Thymus (tissue), 14 donors: ENCODE measurements at places on chromosomes 5 and 9. TPM values are rescaled to one million over a fixed set of nuclear protein-coding genes. Genes with fewer than 3 reads are reported as not detected.

GFRA3 gene
- total RNA-seq, result 0.14 TPM

SYNPO gene
- 1.5 TPM for total RNA-seq

- peaks cover 12% of the 10 kb centered on the region for H3K36me3 ChIP-seq
- no peak overlapping the region for H3K4me3 ChIP-seq
- H3K4me1 ChIP-seq, result no peaks in the 10 kb centered on the region
- no peaks in the 10 kb centered on the region for H3K27me3 ChIP-seq
Measured at GRCh38 chr9:94758031-94758430, 31.5 kb downstream of the AOPEP start.

DNA sequence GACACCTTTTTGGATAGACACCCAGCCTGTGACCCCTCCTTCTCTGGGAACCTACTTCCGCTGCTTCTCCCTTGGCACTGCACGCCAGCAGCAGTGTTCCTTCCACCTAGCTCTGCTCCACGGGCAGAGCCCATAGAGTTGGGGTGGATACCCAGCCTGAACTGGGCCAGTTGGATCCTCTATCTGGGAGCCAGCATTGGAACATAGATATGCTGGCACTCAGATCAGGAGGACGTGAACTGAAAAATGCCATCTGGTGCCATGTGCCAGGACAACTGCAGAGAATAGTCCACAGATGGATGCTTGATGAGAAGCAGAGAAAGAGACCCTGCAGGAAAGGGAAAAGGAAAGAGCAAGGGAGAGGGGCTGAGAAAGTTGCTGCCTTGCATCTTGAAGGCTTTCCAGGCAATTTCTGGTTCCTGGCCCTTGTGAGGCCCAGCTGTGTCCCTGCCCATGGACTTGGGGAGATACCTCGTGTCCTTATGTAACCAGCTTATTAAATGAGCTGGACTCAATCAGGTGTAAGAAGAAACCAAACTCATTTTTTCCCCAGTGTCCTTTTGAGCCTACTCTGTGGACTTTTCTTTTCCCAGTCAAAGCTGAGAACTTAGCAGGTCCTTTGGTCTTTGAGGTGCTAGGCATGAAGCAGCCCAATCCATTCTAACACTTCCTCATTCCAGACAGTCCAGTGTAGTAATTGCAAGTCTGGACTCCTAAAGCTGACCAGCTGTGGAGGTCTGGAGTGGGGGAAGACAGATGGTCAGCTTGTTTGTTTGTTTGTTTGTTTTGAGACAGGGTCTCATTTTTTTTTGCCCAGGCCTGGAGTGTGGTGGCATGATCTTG lies 39.1 kb downstream of the ANGPTL2 start:
- H3K27ac ChIP-seq, result no peak overlapping the region
- peaks cover 15% of the 10 kb centered on the region for H3K4me1 ChIP-seq
- no peak overlapping the region for H3K4me3 ChIP-seq
- no peak for DNase-seq
